ENCODE measurements at places on chromosomes 3 and 15.

DNA sequence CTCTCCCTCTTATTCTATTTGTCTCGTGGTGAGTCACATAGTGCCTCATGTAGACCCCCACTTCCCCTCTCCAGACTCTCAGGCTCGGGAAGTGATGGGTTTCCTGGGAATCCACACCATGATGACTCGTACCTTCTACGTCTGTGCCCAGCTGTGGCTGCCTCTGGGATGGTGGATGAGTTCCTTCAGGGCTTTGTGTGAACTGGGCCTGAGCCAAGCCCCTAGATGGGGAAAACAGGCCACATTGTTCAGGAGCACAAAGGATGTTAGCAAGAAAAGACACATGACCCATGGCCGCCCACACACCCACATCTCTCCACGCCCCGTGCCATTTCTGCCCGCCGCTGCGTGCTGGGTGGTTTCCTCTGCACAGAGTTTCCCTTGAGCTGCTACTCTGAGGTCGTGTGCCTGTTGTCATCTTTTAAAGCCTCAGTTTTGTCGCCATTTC is 10.5 kb downstream of the ISG20 start:
- DNase-seq, result no peak

DNA sequence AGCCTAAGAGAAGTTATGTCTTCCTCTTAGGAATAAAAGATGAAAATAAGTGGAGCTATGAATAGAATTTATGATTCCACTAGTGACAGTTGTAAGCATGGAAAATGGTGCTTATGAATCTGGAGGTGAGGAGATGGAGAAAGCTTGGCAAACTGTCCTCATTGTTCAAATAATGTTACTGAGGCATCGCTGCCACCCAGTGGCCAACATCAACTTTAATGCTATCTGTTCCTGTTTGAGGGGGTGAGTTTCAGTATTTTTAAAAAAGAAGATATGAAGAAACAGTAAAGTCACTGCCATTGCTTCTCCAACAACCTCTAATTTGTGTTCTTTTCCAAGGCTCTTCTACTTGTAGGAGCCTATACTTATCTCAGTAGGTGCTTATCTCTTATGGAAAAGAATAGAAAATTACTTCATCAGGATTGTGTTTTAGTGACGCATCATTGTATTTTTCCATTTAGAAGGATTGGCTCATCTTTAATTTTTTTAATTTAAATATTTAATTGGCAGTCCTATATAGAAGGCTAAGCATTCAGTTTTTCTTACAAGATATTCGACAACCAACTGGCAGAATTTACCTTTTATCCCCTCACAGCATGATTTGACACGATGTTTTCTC is 260.4 kb upstream of the P2RY1 start:
- DNase-seq, result peak; percentile 24

GRCh38 chr3:27224197-27224596 is 145.0 kb downstream of the NEK10 start:
- DNase-seq, result no peak

- no peak for DNase-seq
Observed at GRCh38 chr3:66722675-66723074, 221.9 kb upstream of the LRIG1 start.

DNA sequence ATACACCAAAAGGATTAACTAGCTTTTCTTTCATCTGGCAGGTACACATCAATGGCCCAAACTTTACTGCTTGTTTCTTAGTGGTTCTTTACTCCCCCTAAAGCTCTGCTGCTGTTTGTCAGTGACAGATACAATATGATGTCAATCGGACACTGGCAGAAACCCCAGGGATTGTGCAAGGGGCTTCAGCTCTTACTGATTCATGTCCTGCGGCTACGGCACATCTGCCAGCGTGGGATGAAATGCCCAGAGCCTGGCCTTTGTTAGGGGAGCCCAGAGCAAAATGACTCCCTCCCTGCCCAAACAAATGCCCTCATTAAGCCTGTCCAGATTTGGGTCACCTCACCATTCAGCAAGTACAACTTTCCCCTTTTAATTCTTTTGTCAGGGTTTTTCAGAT is 28.3 kb downstream of the SRP14 start:
- no peak for DNase-seq

GRCh38 chr3:66386925-66387650 is 113.7 kb downstream of the LRIG1 start:
- no peak for DNase-seq

DNA sequence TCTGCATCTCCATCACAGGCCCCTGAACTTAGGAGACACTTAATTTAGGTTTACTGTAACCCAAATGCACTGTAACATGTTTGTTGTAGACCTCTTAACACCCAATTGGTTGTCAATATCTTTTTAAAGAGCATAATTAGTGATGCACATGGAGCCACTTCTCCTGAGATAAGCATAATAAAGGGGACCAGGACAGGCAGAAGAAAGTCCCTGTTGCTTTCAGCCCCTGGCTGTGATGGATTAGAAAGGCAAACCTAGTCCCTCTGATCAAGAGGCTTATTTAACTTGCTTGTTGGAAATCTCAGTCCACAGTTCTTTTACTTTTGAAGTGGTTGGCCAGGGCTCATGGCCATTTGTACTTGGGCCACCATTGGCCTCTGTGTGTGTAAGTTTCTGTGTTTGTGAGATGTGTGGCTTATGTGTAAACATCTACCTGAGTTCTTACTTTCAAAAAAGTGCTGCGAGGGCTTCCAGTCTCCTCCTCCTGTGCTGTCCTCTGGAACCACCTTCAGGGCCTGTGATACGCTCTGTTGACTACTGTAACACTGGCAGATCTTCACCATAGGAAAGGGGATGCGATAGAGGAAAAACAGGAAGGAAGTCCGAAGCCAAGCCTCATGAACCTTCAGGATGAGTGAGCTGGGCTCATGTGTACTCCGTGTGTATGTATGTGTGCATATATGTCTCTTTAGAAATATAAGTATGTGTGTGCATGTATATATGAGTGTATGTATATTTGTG is 136.2 kb downstream of the EPHB1 start:
- no peak for DNase-seq

GRCh38 chr15:35736150-35736549 is 190.2 kb upstream of the DPH6 start:
- DNase-seq, result no peak

DNA sequence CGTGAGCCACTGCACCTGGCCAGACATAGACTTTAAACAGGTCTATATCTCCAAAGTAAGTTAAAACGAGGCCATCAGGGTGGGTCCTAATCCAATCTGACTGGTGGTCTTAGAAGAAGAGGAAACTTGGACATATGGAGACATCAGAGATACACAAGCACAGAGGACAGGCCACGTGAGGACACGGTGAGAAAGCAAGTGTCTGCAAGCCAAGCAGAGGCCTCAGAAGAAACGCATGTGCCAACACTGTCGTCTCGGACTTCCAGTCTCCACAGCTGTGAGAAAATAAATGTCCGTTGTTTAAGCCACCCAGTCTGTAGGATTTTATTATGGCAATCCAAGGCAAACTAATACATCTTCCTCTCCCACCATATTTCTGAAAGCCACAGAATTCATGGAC is 43.9 kb downstream of the MRPL46 start:
- no peak for DNase-seq

- peak; percentile 94 for DNase-seq
Observed at GRCh38 chr15:65304381-65305149, at the start of gene RNU5B-1. RNU5B-1 (plus strand) TSS chr15:65304677.
